ENCODE measurements at places on chromosomes 12 and 14.

GRCh38 chr12:85424581-85425348 lies 144.7 kb downstream of the ALX1 start:
- no peak for DNase-seq

DNA sequence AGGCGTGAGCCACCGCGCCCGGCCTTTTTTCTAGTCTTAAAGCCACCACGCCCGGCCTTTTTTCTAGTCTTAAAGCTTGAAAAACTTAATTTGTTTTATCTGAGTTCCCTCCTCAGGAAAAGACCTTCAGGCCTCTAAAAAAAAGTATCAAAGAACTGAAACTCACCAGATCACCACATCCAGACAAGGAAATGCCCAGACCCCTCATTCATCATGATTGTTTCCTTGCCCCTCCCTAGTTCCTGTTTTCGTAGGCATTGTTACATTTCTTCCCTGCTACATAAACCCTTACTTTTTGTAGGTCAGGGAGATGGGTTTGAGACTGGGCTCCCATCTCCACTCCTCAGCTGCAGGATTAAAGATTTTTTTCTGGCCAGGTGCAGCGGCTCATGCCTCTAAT lies 21.1 kb upstream of the VWF start:
- no peak for DNase-seq

DNA sequence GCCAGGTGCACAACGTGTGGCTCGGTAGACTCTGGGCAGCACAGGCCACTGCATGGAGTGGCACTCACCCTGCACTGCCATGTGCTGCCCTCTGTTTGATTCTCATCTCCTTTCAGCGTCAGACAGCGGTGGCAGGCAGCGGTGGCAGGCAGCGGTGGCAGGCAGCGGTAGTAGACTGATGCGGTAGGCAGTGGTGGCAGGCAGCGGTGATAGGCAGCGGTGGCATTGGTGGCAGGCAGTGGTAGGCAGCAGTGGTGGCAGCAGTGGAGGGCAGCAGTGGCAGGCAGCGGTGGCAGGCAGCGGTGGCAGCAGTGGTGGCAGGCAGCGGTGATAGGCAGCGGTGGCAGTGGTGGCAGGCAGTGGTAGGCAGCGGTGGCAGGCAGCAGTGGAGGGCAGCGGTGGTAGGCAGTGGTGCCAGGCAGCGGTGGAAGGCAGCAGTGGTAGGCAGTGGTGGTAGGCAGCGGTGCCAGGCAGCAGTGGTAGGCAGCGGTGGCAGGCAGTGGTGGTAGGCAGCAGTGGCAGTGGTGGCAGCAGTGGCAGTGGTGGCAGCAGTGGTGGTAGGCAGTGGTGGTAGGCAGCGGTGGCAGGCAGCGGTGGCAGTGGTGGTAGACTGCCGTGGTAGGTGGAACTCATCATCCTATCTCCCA lies 6.0 kb upstream of the MEG3 start:
- DNase-seq = no peak

GRCh38 chr14:103104654-103105452 lies 10.3 kb downstream of the EXOC3L4 start:
- DNase-seq = no peak

- peak; percentile 6 for DNase-seq
These were observed 22.9 kb downstream of the JKAMP start for GRCh38 chr14:59507063-59507751.

DNA sequence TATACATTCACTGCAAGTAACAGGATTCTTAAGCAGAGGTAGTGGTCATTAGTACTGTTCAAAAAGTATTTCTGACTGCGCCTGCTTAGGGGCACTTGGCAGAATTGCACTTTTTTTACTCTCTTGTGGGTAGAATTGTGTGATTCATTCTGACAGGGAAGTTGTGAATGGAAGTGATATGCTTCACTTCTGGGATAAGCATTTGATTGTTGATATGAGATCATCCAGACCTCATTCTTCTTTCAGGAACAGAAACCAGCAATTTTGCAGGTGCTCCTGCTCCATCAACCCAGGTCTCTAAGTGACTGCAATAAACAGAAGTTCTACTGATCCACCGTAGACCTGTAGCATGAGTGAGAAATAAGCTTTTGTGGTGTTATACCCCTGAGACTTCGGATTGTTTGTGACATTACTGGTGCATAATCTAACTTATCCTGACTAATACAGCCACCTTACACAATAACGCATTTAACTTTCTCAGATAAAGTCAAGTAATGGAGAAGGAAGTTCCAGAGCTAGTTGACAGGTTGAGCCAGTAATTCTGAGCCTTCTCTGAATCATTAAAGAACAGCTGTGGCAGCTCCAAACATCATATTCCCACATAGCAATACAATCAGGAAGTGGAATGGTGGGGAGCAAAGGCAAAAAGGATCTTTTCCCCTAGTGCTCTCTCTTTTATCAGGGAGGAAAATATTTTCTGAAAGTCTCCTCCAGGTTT lies 387.9 kb downstream of the SYT1 start:
- no peak for DNase-seq

DNA sequence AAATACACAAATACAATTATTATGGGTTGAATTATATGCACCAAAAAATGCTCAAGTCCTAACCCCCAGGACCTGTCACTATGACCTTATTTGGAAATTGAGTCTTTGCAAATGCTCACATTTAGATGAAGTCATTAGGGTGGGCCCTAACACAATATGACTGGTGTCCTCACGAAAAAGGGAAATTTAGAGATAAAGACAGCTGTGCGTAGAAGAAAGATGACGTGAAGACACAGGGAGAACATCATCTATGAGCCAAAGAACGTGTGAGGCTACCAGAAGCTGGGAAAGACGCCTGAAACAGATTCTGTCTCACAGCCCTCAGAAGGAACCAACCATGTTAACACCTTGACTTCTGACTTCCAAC lies 259.2 kb downstream of the EMP1 start:
- no peak for DNase-seq

DNA sequence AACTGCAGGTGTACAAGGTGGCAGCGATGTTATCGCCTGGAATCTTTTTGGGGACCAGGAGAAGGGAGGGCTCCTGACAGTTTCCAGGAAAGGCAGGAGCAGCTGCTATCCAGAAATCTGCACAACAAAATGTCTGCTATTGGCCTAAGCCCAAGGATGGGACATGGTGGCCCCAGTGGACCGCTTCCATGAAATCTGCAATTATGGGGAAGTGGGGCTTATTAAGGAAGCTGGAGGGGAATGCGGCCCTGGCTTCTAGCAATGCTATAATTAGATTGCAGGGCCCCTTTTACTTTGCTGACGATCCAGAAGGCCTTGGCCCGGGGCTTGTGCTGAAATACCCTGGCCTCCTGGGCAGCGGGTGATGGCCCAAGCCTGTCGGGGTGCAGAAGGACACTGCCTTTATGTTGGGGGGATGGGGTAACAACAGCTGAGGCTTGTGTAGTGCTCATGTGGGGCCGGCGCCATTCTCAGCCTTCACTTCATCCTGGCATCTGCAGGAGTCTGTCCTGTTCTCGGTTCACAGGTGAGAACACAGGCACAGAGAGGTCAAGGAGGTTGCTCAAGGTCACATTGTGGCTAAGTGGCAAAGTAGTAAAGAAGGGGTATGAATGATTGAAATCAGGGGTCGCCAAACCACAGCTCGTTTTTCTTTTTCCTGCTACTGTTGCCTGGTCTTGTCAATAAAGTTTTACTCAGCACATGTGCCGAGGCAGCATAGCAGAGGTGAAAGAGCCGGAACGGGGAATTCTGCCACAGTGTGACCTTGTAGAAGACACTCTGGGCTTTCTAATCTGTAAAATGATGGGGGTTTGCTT lies 153.5 kb downstream of the RBM19 start:
- no peak for DNase-seq

GRCh38 chr14:86039176-86039575 lies 509.2 kb downstream of the FLRT2 start:
- no peak for DNase-seq

DNA sequence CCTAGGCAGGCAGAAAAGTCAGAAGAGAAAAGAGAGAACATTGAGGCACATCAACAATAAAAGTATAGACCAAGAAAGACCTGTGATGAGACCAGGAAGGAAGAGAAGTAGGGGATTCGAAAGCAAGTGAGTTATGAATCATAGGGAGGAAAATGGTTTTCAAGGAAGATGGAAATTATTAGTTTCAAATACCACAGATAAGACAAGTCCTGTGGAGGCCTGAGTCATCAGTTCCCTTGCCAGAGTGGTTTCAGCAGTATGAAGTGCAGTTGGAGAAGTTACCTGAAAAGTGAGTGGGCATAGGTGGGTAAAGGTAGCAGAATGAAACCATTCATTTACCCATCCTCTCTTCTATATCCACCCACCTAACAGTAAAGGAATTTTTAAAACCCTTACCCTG lies 25.2 kb upstream of the TSPAN8 start:
- no peak for DNase-seq

DNA sequence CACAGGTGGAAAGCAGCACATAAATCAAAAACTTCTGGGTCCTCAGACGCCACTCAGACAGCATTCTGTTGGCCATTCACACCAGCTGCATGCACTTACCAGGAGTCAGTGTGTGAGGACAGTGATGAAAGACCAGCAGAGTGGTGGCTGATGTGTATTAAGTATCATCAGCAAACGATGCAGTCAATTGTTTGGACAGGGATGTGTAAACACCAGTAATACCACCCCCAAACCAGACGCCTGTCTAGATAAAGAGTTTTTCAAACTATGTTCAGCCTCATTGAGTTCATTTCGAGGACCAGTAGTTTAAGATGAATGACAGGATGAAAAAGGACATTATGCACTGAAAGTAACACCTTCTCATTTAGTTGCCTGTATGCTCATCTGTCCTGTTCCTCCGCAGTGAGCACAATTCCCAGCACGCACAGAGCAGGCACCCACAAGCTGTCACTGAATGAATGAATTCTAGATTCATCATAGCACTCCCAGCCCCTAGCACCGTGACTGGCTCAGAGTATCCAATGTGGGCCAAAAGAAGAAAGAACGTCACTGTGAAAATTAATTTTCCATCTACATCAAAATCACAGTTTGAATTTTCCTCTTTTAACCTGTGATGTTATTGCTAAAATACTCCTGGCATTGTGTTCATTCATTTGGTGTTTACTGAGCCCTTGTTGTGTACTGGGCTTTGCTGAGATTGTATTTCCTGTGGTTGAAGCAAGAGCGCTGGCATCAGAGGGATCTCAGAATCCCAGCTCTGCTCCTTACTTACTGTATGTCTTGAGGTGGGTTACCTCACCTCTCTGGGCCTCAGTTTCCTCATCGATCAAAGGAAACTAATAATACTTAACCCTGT lies 124.8 kb upstream of the NOS1 start:
- no peak for DNase-seq

GRCh38 chr14:91335191-91336092 lies 82.2 kb downstream of the CCDC88C start:
- DNase-seq = no peak

GRCh38 chr12:128445415-128446127 lies 178.6 kb downstream of the TMEM132C start:
- DNase-seq = no peak

DNA sequence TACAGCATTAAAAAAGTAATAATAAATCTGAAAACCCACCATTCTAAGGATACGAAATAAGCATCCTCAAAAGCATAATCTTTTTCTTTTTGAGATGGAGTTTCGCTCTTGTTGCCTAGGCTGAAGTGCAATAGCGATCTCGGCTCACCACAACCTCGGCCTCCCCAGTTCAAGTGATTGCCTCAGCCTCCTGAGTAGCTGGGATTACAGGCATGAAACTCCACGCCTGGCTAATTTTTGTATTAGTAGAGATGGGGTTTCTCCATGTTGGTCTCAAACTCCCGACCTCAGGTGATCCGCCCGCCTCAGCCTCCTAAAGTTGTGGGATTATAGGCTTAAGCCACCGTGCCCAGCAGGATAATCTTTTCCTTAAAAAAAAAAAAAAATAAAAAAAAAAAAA lies 4.3 kb downstream of the CCNT1 start:
- DNase-seq = no peak

- DNase-seq = peak; percentile 47
These were observed 50.8 kb upstream of the ZFP36L1 start for GRCh38 chr14:68843471-68844209.

- DNase-seq = no peak
These were observed 23.1 kb upstream of the RERG start for GRCh38 chr12:15244341-15244740.

DNA sequence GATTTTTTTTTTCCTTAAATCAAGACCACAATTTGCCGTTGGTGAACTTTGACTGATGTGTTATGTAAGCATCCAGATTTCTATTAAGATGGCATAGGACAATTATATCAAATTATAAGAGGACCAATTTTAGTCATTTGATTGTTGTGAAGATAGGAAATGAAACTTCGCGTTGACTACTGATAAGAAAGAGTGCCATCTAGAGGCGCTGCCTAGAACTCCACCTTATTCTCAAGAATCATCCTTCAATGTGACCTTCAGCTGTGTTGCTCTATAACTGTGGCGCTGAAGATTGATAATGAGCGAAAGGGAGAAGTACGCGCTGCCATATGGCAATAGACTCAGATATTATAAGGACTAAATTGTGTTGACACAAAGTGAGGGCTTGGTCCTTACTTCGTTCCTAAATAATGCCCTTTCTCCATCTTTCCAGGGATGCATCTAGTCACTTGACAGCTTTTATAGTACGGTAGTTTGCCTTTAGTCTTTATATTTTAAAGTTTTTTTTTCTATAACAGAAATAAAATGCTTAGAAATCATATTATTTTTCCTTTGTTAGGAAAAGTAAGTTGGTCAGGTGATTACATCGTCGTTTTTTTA lies 350.8 kb upstream of the STXBP6 start:
- DNase-seq = peak; percentile 3
